Muscle of leg (tissue), 16 donors: ENCODE measurements at places on chromosomes 12 and 14.

DNA sequence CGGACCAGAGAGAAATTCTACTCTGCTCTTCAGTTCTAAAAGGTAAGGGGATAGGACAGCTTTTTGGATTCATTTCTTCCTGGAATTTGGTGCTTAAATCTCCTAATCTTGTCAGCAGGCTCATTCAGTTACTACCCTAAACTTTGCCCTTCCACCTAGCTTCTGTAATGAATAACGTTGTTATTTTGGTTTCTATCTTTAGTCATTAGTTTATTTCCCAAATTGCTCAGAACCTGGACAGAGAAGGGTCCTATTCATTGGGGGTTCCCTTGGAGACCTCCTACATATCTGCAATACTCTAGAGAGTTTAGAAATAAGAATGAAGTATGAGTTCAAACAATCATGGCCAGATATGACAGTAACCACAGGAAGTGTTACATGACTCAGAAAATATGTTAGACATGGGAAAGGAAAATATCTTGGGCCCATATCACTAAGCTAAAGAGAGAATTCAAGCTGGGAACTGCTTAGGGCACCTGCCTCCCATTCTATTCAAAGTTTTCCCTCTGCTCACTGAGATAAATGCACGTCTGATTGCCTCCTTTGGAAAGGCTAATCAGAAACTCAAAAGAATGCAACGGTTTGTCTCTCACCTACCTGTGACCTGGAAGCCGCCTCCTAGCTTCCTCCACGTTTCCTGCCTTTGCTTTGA is 87.9 kb downstream of the GAS2L3 start:
- DNase-seq, result no peak

- DNase-seq, result no peak
These were observed 24.8 kb upstream of the IFNG-AS1 start for GRCh38 chr12:67964456-67964855.

- DNase-seq, result peak; percentile 97
These were observed at the start of gene TAPBPL for GRCh38 chr12:6451348-6452244. Gene TAPBPL, plus strand, starts transcription at chr12:6452042. Its CDS starts 207 bp downstream, at chr12:6452249.

DNA sequence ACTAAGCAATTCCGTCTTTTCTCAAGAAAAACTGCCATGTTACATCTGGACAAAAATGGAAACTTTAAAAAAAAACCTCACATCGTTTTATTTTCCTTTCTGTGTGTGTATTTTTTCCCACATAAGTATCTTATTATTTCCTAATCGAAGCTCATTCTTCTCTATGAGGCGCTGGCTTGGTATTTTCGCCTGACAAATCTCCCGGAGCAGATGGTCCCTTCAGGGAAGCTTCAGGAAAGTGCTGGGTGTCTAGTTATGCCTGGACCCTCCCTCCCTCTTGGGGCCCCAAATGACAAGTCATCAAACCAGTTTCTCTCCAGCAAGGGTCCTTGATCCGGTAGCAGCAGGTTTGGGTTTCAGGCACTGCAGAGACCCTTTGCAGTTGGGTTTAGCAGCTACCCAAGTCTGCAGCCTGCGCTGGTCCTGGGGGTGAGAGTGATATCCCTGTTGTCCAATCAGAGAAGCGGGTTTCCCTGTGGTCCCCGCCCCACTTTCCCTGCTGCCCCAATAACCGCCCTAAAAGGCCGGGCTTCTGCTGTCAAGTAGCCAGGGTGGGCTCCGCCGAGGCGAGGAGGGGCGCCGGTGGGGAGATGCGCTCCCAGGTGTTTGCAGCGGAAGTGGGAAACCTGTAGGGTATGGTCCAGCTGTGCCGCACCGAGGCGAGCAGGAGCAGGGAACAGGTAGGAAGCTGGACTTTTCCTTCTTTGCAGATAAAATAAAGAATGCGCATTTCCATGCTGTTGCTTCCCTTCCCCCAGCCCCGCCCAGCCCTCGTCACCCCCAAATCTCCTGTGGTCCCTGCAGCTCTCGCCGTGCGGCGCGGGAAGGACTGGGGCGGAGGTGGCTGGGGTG is at the start of gene CNTN1:
CNTN1 (plus strand) TSS at position 527 of the 852 bp plus-strand sequence.
- DNase-seq, result peak; percentile 94

- peak; percentile 73 for DNase-seq
These were observed 66.1 kb upstream of the ZDHHC17 start for GRCh38 chr12:76697849-76698248.

DNA sequence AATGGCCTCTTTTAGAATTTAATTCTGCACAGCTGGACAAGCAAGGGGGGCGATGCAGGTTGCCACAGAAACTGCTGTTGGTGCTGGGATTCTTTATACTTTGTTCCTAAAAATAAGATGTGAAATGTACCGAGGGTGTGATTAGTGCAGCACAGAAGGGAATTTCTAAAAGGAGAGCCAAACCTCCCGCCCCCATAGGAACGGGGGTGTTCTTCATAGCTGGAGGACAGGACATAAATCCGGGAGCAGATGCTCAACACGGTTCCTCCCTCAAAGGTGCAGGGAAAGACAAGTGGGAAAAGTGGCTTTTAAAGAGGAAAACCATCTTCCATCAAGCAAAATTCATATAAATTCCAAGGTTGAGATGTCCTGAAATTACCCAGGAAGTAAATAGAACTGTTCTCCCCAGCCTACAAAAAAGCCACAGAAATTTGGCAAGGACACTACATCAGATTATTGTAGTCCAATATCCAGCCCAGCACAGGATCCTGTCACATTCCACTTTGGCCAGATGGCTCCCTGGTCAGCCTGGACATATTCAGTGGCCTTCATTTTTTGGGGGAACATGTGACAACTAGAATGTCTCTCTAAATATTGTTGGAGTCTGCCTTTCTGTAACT is 51.4 kb upstream of the TMX1 start:
- peak; percentile 51 for DNase-seq

- DNase-seq, result no peak
These were observed 13.0 kb downstream of the PIWIL1 start for GRCh38 chr12:130350715-130351114.

GRCh38 chr12:78888568-78888967 is 24.0 kb downstream of the SYT1 start:
- peak; percentile 1 for DNase-seq

- peak; percentile 65 for DNase-seq
These were observed 891 bp downstream of the PLEKHA5 start for GRCh38 chr12:19130224-19131024.

- no peak for DNase-seq
These were observed 92.8 kb downstream of the LRFN5 start for GRCh38 chr14:41699486-41699885.

GRCh38 chr12:12791756-12792369 is 6.4 kb downstream of the APOLD1 start:
- DNase-seq, result peak; percentile 84

DNA sequence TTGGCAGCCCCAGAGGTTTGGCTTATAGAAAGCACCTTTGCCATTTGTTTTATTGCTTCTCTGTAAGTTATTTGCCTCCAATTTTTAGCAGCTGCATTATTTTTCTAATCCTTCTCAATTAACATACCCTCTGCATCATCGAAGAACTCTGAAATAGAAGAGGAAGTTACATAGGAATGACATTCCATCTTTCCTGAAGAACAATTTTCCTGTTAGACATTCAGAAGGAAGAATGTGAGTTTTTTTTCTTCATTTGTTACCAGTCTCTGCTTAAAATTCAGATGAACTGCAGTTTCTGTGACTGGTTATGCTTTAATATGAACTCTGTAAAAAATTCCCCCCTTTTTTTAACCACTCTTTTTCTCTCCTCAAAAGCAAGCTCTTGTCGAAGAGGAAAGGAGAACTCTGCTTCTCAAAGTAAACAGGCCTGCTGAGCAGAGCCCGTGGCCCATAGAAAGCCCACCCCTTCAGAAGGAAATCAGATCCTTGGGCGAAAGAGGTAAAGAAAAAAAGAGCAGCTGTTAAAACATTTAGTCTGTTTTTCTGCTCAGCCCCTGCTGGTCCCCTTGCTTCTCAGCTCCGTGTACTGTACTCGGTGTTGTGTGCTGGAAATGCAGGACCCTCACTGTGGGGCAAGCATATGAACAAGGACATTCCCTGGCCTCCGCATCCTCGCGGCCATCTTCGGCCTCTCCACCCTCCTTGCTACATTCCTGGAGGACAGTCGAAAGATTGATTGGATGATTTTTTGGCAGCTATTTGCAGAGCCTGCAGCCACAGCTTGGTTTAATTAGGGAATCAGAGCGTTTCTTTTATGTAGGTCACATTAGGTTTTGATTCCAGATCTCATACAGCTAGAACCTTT is 164.4 kb upstream of the LRIG3 start:
- peak; percentile 94 for DNase-seq

DNA sequence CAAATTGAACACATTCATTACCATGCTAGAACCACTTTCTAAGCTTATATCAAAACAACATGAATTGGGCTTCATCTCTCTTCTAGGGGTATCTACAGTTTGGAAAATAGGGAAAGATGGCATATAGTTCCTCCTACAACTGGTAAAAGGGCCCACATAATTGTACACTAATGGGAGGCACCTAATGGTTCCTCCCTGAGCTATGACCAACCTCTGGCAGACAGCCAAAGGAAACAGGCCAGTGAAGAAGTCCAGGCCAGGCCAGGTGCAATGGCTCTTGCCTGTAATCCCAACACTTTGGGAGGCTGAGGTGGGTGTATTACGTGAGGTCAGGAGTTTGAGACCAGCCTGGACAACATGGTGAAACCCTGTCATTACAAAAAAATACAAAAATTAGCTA is 23.2 kb upstream of the APOF start:
- DNase-seq, result no peak

DNA sequence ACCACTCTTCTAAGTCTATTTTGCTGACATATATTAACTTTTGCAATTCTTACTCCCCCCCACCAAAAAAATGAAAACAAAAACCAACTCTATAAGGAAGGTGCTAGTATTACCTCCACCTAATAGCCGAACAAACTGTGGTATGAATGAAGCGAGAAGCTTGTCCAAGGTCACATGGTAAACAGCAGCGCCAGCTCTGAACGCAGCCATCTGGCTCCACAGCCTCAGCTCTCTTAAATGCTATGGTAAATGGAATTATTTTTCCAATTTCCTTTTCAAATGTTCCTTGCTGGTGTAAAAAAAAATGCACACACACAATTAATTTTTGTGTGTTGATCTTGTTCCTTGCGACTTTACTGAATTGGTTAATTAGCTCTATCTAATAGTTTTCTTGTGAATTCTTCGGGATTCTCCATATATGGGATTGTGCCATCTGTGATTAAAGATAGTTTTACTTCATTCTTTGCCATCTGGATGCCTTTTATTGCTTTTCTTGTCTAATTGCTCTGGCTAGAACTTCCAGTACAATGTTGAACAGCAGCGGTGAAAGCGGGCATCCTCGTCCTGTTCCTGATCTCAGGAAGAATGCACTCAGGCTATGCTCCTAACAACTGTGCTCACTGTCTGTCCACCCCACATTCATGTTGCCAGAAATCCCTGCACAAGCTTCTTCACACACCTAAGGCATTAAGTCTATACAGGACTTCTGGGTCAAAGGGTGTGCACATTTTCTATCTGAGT is 10.7 kb upstream of the C12orf76 start:
- DNase-seq, result no peak

GRCh38 chr14:73741386-73741875 is 27.2 kb upstream of the PNMA1 start:
- peak; percentile 77 for DNase-seq

- peak; percentile 24 for DNase-seq
These were observed 307.5 kb downstream of the EMP1 start for GRCh38 chr12:13504074-13504473.

- no peak for DNase-seq
These were observed 32.7 kb downstream of the KDM5A start for GRCh38 chr12:356276-356988.

DNA sequence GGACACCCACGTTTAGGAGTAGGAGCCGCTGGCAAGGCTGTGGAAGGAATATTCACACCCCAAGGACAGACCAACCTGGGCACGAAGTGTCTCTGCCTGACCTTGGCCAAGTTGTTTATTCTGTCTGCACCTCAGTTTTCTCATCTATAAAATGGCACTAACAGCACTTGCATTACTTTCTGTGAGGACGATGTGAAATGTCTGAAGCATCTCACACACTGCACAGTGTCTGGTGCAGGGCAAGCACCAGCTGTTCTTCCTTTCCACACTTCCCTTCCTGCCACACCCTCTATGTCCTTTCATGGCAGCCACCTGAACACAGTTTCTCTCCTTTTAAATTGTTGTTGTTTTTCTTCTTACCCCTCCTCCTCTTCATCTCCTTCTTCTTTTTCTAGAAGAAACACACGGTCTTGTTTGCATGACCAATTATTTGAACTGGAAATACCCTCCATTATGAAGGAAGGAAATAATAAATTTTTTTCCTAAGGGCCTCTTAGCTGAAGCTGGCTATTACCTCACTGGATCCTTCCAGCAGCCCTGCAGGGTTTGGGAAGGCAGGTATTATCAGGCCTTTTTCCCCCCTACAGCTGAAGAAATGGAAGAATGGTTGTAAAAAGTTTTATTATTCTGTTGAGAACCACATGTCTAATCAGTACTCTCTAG is 42.9 kb upstream of the ATP23 start:
- DNase-seq, result no peak

DNA sequence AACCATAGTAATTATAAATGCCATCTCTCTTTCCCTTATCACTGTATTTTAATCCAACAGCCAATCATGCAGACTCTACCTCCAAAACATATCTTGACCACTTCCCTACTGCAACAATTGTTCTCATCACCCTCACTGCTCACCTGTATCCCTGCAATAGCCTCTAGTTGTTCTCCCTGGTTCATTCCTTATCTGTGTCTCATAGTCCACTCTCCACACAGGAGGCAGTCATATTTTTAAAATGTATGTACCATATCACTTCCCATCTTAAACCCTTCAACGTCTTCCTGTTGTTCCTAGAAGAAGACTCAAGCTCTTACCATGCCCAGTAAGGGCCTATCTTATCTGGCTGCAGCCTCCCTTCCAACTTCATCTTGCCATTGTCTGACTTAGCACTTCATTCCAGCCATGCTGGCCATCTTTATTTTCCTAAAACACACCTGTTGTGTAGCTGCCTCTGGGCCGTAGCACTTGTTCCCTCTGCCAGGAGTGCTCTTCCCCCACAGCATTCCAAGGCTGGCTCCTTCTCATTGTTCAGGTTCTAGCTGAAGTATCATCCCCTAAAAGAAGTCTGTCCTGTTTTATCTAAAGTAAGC is 27.8 kb upstream of the BHLHE41 start:
- no peak for DNase-seq

DNA sequence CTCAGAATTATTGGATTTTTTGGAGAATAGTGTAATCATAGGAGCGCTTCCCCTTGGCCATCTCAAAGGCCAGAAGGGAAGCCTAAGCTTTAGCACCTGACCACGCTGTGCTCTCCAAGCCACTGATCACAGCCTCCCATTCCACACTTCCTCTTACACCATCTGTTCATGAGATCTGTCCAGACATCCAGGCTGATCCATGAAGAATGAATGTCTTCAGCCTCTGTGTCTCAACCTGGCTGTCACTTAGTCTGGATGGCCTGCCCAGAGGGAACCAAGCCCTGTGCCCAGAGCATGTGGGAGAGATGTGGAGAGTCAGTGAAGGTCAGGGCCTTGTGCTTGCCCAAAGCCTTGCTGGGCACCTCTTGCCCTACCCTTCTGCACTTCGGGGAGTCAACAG is 40.5 kb downstream of the TSPAN11 start:
- no peak for DNase-seq
